SK-N-SH (cell line): ENCODE measurements at places on chromosomes 3 and 15. TPM values are rescaled to one million over a fixed set of nuclear protein-coding genes. Genes with fewer than 3 reads are reported as not detected.

DNA sequence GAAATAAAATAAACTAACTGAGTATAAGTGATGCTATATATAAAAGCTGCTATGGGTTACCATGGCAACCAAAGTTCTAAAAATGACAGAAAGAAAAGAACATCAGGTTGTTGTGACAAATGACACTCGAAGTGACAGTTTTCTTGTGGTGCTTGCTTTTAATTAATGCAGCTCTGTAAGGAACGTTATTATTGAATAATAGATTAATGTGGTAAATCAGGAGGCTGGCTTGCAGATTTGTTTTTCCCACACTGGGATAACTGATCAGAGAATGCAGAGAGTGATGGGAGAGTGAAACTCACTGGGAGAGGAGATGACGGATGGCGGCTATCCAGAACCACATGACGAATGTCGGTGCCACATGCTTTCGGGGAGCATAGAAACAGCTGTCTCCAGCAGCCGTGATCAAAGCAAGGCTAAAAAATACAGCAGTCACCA lies 207.0 kb upstream of the ATP10A start:
- H3K36me3 ChIP-seq, result no peaks in the 10 kb centered on the region
- H3K4me1 ChIP-seq, result no peaks in the 10 kb centered on the region
- no peak overlapping the region for H3K27ac ChIP-seq
- no peak for DNase-seq
- no peak overlapping the region for H3K4me3 ChIP-seq
- H3K27me3 ChIP-seq, result no peaks in the 10 kb centered on the region

GRCh38 chr3:122312826-122313225 lies 12.2 kb upstream of the CSTA start:
- no peak for DNase-seq
- H3K4me3 ChIP-seq, result no peak overlapping the region
- no peaks in the 10 kb centered on the region for H3K4me1 ChIP-seq

GRCh38 chr3:171229173-171229572 lies 202.7 kb upstream of the SLC2A2 start:
- H3K4me3 ChIP-seq, result no peak overlapping the region
- no peaks in the 10 kb centered on the region for H3K27me3 ChIP-seq
- peaks cover 23% of the 10 kb centered on the region for H3K36me3 ChIP-seq
- no peak for DNase-seq
- H3K4me1 ChIP-seq, result no peaks in the 10 kb centered on the region
- H3K27ac ChIP-seq, result no peak overlapping the region

- no peak overlapping the region for H3K27ac ChIP-seq
- no peaks in the 10 kb centered on the region for H3K27me3 ChIP-seq
- no peaks in the 10 kb centered on the region; the same call in 1 of the 2 replicates for H3K4me1 ChIP-seq
- H3K4me3 ChIP-seq, result no peak overlapping the region
These were observed 62.8 kb upstream of the HERC1 start for GRCh38 chr15:63896336-63897115.

Gene EXOG
- polyA plus RNA-seq, result 6.2 and 8.8 TPM in 2 replicates

Gene PIERCE2
- 2.5 and 2.9 TPM in 2 replicates for polyA plus RNA-seq

Gene SOX14
- polyA plus RNA-seq, result not detected in 2 replicates

Gene C3orf22
- not detected in 2 replicates for polyA plus RNA-seq

Gene CELF6
- polyA plus RNA-seq, result 0.20 and 0.29 TPM in 2 replicates

Gene GP9
- polyA plus RNA-seq, result not detected in 2 replicates
